ENCODE measurements at places on chromosomes 7 and 10.

GRCh38 chr10:112057072-112057471 lies 126.5 kb downstream of the GPAM start:
- DNase-seq, result no peak

- no peak for DNase-seq
These were observed 6.2 kb downstream of the ABCB8 start for GRCh38 chr7:151034312-151035025.

- no peak for DNase-seq
These were observed 142.9 kb downstream of the ANKRD30A start for GRCh38 chr10:37268266-37268665.

GRCh38 chr7:128031901-128032604 lies 816 bp upstream of the LRRC4 start:
- peak; percentile 92 for DNase-seq

- peak; percentile 95 for DNase-seq
These were observed 108.1 kb upstream of the AGR3 start for GRCh38 chr7:16989811-16990413.

DNA sequence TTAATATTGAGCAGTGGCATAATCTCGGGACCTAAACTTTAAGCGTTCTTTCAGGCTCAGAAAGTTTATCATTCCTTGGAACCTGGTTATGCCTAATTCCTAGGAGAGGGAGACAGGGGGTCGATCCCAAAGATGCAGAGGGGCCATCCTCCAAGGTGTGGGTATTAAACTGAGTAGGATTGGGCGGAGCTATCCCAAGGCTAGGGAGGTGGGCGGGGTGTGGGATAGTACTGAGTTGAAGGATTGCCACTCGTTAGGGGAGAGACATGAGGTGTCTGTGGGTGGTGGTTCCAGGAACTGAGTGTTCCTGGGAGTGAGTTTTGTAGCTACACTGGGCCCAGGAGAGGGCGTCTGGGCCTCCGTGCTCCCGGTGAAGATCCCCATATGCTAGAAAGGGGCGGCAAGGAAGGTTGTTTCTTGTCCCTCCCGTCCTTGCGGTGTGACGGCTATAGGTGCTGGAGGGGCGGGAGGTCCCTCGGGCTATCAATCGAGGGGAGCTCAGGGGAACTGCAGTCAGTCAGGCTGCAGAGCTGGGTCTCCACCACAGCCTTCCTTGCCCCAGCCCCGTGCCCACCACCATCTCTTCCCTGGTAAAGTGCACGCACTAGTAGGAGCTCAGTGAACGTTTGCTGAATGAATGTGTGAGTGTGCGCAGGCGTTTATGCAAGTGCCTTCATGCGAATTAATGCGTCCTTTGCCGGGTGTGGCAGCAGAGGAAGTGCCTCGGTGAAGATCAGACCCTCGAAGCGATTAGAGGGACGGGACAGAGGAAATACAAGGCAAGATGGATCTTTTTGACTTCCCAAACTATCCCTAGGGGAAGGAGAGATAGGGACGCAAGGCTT lies 3.0 kb upstream of the HMX2 start:
- no peak for DNase-seq

DNA sequence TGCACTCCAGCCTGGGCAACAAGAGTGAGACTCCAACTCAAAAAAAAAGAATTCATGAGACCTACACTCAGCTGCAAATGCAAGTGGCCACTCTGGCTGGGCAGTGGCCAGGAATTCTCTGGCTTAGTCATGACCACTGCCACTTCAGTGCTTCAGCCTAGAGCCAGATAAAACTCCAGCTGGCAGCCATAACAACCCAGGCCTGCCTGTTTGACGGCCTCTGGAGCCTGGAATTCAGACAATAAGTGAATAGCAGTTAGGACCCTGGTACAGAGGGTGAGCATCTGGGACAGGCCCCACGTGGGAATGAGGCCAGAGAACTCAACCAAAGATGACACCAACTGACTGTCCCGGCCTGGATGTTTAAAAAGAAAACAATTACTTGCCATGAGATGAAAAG lies 18.9 kb downstream of the RCC1L start:
- DNase-seq, result no peak

- no peak for DNase-seq
These were observed 9.4 kb upstream of the TES start for GRCh38 chr7:116200963-116201362.

DNA sequence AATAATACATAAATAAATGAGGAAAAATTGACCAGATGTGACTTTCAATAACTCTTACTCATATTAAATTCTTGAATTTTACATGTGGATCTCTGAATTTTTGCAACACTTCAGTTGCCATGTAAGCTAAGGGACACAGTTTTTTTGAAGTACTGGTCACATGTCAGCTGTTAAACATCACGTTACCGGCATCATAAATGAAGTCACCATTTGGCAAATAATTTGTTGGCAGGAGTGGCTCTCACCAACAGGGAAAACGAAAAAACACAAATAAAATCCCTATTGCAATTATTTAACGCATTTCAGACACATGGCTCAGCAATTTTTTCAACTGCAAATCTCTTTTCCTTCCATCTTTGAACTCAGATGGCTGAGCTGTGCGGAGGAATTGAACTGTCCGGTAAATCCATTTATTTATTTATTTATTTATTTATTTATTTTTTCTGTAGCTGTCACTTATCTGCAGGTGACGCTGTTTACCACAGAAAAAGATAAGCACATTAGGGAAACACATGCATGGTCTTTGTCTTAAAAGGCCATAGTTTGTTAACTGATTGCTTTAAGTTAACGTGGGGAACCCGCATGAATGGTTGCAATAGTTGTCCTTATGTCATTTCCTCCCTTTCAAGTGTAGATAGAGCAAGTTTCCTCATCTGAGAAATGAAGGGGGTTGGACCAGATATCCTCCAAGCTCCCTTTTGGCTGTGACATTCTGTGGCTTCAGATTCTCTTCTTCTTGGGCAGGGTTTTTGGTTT lies 64.7 kb upstream of the JAZF1 start:
- DNase-seq, result no peak

GRCh38 chr7:77442636-77443035 lies 26.5 kb upstream of the GSAP start:
- peak; percentile 84 for DNase-seq

DNA sequence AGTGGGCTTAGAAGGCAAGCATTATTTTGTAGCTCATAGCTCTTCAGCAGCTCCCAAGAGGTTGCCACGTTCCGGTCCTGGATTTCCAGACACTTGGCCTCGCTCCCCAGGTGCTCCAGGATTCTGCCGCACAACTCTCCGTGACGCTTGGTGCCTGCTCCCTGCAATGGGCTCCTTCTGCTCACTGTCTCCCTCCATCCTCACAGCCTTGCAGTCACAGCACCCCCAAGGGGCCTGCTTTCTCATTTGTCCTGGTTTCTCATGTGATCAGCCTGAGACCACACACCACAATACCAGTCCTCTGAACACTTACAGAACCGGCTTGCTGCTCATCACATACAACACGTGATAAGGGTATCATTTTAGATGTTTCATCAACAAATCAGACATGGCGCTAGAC lies 9.8 kb downstream of the IGFBP3 start:
- DNase-seq, result no peak

DNA sequence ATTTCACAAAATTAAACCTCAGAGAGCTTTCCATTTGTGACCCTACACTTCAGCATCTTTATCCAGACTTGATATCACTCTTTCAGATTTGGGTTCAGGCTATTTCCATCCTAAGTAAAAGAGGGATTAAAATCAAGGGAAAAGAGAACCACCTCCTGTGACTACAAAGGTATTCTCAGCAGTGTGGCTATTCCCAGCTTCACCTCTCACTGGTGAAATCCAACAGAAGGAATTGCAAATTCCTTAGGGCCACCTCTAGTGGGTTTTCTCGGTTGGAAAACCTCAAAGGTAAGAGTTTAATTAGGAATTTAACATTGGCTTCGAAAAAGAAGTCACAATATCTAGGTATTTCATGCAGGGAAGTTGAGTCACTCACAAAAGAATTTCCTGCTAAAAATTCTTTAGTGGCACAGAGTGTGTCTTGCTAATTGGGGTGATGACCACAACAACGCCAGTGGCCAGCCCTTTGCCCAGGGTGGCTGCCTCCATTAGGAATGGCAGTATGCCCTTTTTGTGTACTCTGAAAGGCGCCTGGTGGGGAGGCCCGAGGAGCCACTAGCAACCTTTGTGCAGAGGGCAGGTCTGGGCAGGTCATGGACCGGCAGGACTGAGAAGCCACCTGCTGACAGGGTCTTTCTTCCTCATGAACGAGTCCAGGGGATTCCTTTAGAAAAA lies 52.2 kb downstream of the SEM1 start:
- DNase-seq, result no peak

DNA sequence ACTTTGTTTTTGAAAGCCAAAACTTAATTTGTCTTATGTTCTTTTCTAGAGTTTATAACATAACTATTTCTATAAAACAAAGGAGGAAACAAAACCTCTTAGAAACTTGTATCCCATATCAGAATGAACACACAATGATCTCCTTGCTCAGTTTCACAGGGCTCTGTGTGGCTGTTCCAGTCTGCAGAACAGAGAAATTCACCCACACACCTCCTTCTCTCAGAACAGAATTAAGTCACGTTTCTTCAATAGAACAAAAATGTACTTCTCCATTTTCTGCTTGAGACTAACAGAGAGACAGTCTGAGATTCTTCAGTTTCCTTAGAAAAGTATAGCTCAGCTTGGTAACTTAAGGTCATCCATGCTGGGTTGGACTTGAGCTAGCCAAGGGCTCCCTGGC lies 15.8 kb upstream of the DOCK1 start:
- DNase-seq, result no peak

GRCh38 chr10:100904917-100905316 lies 7.8 kb upstream of the SLF2 start:
- DNase-seq, result no peak

GRCh38 chr7:153444641-153445040 lies 607.6 kb upstream of the DPP6 start:
- DNase-seq, result no peak

- DNase-seq, result no peak
These were observed 310.0 kb downstream of the HPSE2 start for GRCh38 chr10:98925651-98926050.

DNA sequence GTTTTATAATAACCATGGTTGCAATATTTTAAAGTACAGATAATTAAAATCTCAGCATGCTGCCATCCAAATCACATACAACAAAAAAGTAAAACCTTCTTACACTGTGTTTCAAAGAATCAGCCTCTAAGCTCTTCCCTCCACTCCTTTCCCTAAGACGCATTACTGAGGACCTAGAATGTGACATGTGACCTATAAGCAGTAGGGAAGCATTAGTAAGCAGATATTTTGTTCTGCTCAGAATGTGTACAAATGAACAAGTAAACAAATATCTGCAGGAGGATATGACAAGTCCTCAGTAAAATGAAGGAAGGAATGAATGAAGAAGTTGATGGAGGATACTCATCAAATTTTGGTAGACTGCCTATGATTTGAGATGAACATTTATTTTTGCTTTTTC lies 49.1 kb downstream of the RAB11FIP2 start:
- no peak for DNase-seq

DNA sequence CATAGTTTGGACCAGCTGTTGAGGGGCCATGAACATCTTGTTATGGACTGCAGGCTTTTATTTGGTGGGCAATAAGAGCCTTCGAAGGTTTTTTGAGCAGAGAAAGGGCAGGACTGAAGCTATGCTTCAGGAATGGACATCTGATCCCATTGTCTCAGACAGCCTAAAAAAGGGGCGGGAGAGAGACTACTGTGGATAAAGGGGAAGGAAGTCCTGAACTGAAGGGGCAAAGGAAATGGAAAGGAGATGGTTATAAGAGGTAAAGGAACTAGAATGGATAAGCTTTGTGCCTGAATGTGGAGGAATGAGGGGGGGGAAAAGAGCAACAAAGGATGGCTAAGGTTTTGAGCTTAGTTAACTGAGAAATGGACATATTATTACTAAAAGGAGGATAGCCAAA lies 172.5 kb downstream of the SKAP2 start:
- no peak for DNase-seq

- DNase-seq, result peak; percentile 57
These were observed 22.2 kb downstream of the MMS19 start for GRCh38 chr10:97475936-97476594.

DNA sequence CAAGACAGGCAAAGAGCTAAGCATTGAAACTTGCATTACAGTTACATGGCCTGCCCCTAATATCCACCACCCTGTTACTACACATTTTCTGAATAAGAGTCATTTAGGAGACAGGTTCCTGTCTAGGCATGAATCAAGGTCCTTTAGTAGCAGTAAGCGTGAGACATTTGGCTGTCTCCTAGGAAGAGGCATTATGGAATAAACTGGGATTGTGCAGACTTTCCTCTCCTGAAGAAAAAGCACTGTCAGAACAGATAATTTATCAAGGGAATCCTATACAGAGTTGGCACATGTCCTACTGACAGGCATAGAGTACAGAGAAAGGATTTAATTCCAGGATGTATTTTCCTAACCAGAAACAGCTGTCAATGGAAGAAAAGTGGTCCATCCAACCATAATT lies 111.9 kb downstream of the INHBA start:
- DNase-seq, result peak; percentile 75

- DNase-seq, result peak; percentile 68
These were observed 119.4 kb downstream of the ST7 start for GRCh38 chr7:117072620-117073118.

- DNase-seq, result no peak
These were observed 98.1 kb upstream of the STK17A start for GRCh38 chr7:43484678-43485395.

- DNase-seq, result peak; percentile 29
These were observed 125.3 kb downstream of the SORCS3 start for GRCh38 chr10:104766341-104766740.

- no peak for DNase-seq
These were observed 425.8 kb upstream of the CELF2 start for GRCh38 chr10:10591715-10592341.

DNA sequence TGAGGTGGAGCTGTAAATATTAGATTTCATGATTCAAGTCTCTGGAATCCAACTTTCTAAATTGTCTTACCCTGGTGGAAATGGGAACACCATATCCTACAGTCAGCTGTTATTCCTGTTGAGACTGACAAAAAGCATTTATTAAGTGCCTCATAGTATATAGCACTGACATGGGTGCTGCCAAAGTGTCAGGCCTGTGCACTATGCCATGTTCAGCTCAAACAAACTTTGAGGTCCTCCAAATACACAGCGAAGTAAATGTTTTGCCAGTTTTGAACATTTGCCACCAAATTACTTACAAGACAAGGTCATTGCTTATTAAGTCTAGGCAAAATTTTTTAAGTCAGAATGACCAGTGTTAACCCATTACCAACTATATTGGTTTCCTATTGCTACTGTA lies 162.9 kb upstream of the SLC25A13 start:
- no peak for DNase-seq

DNA sequence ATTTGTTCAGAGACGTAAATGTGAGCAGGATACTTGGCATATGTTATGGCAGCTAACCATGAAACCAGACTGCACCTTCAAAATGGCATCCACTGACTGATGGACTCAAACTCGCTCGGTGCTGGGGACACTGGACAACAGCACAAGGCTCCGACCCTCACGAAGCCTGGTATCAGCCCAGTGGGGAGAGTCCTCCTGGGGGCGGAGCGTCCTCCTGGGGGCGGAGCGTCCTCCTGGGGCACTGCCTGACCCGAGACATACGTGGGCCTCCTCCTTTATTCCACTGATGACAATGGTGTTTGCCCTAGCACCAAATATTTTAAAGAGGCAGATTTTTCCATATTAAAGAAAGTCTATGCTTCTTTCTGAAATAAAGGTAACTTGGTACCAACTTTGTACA lies 39.5 kb downstream of the ESYT2 start:
- no peak for DNase-seq
